ENCODE measurements at places on chromosomes 7 and 10.

GRCh38 chr7:154928136-154929005 lies 74.6 kb downstream of the PAXIP1 start:
- DNase-seq = peak; percentile 95

GRCh38 chr10:118965645-118966044 lies 63.9 kb upstream of the NANOS1 start:
- no peak for DNase-seq

DNA sequence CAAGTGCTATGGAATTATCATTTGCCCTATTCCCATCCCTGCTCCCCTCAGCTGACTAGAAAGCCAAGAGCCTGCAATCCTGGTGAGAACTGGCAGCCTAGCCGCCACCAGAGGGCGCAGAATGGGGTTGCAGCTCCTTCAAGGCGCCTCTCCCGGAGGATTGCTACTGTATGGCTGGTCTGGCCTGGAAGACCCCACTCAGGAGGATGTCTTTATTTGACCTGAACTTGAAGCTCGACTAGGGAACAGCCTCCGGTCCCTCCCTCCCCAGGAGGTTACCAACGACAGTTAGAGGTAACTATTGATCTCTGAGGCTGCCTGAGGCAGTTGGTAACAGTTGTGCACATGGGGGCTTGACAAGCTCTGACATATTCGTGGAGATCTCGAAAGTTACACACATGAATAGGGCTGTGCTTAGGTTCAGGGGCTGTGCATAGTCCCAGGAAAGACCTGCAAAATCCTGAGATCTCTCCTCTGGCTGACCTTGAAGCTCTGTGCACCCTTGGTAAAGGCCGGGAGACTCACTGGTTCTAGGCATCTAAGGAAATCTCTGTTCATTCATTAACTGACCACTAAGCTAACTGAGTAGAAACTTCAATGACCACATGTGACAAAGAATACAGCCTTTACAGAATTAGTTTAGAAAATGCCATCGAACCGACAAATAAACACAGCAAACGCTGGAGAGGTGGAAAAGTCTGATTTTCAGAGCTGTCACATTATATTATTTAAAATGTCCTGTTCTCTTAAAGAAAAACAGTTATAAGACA lies 65.7 kb downstream of the TSPAN12 start:
- DNase-seq = peak; percentile 84

GRCh38 chr10:79224263-79224949 lies 122.9 kb upstream of the PPIF start:
- DNase-seq = no peak

GRCh38 chr7:106010331-106010730 lies 47.3 kb downstream of the CDHR3 start:
- DNase-seq = no peak

- no peak for DNase-seq
Observed at GRCh38 chr10:71351628-71352319, 32.7 kb downstream of the SLC29A3 start.

- no peak for DNase-seq
Observed at GRCh38 chr7:107212725-107213124, 43.9 kb downstream of the HBP1 start.

GRCh38 chr7:156474241-156474743 lies 166.3 kb upstream of the RNF32 start:
- no peak for DNase-seq

DNA sequence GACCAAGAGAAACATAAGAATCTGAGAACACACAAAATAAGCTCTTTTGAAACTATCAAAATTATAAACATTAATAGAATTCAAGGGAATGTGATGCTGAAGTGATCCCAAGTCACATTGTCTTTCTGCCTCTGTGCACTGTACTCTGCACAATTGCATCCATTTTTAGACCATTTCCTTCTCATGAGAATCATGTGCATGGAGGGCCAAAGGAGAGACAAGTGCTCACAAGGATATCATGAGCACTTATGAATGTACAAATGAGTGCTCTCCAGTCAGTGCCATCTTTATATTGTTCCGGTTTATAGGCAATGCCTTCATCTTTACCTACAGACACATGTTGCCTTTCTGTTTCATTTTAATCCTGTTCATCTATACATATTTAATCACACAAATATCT lies 36.9 kb downstream of the MET start:
- DNase-seq = no peak

- no peak for DNase-seq
Observed at GRCh38 chr7:73615886-73616285, 8.4 kb downstream of the MLXIPL start.

- no peak for DNase-seq
Observed at GRCh38 chr10:90642136-90642535, 215.7 kb downstream of the HTR7 start.

DNA sequence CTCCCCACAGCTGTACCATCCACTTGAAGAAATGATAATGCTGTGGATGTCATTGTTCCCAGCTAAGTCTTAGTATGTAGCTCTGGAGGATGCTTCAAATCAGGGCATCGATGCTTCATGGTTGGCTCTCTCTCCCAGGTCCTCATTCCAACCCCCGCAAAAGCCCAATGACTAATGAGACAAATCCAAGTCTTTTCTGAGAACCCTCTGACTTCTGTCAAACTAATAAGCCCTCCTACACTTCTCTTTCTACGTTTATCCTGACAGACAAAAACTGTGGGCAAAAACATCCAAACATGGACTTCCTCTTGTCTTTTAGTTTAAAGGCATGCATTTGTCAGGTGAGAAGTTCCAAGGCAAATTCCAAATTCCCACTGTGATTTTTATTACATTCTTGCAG lies 260.4 kb upstream of the TAC1 start:
- no peak for DNase-seq

- DNase-seq = peak; percentile 20
Observed at GRCh38 chr10:787933-788651, 98.6 kb upstream of the DIP2C start.

DNA sequence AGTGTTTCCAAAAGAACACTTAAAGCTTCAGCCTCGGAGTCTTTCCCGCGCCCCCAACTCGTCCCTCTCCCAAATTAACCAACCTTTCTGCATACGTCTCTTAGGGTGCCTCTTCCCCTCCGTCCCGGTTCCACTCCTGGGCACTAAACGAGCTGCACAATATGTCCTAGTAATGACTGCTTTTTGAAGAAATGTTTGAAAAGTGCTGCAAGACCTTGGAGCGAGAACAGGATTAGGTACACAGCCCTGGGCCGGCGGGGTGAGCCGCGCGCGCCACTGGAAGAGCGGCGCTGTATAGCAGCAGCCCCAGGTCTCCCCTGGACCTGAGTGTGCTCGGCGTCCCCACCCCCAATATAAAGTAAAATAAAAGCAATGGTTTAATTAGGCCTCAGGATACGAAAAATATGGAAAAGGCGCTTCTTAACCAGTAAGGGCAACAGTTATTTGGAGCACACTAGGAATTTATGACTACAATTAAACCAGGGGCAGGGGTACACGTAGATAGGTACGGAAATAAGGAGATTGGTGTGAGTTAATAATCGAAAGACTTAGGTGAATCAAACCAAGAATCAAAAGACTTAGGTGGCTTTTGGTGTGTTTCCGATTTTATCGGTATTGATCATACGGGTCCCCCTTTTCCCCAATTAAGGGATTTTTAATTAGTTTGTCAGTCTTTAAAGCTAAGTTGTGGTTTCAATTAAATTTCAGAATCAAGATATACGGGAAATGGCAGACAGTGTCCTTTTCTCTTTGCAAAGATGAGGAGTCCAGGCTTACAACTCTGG lies 1.9 kb downstream of the TET1 start:
- DNase-seq = peak; percentile 58

- no peak for DNase-seq
Observed at GRCh38 chr7:15567652-15568051, 5.8 kb upstream of the AGMO start.

GRCh38 chr7:7614018-7614741 lies 26.4 kb upstream of the UMAD1 start:
- DNase-seq = no peak

GRCh38 chr7:132160611-132161532 lies 415.4 kb downstream of the PLXNA4 start:
- DNase-seq = peak; percentile 54

GRCh38 chr10:77987671-77988255 lies 41.6 kb downstream of the POLR3A start:
- DNase-seq = no peak

DNA sequence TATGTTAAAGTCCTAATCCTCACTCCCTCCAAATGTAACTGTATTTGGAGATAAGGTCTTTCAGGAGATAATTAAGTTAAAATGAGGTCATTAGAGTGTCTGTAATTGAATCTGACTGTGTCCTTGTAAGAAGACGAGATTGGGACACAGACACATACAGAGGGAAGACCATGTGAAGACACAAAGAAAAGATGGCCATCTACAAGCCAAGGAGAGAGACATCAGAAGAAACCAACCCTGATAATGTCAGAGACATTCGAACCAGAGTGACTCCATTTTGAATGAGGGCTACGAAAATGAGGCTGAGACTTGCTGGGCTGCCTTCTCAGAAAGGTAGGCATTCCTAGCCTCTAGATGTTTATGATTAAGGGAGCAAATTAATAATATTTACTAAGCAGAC lies 542 bp upstream of the SAMD9L start:
- DNase-seq = no peak

DNA sequence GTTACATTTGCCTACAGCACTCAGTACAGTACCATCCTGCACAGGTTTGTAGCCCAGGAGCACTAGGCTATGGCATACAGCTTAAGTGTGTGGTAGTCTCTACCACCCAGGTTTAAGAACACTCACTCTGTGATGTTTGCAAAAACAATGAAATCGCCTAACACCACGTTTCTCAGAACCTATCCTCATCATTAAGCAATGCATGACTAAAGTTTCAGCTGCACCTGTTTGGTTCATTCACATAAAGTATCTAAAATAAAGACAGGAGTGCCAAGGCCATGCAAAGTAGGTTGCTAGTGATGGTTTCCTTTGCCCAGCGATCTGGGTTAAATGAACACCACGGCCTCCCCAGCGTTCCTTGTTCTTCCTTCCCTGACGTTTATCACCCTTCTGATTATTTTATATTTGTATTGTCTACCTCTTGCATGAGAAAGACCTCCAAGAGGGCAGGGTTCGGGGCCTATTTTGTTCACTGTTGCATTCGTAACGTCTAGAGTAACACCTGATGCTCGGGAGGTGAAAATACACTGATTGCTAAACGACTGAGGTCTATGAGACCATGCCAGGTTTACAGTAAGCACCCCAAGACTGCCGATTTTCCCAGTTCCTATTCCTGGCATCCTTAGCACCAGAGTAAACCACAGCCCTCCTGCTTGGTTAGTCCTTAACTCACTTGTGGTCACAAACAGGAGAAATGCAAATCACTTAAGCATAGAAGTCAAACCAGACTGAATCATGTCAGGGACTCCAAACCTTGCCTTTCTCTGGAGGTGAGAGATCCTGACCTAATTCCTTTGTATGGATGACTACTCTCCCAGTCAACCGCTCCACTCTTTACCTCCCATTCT lies 204.1 kb upstream of the NFE2L3 start:
- DNase-seq = no peak

- no peak for DNase-seq
Observed at GRCh38 chr7:40947566-40947965, 755.3 kb downstream of the INHBA start.

DNA sequence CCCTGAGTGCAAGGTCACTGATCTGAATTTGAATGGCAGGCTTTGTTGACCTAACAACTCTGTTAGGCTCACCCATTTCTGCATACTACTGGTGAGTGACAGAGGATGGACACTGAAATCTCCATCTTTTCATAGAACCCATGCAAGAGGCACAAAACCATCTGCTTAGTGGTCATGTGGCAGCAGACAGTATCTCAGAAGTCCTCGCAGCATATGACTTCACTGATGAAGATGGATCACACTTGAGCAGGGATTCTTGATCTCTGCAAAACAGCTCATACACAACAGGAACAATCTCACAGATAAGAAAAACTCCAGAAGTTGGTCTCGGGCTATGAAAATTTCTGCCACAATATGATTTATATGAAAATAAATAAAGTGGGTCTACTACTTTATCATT lies 487.9 kb downstream of the KCNMA1 start:
- no peak for DNase-seq

- no peak for DNase-seq
Observed at GRCh38 chr10:1536341-1536740, 201.0 kb downstream of the ADARB2 start.

DNA sequence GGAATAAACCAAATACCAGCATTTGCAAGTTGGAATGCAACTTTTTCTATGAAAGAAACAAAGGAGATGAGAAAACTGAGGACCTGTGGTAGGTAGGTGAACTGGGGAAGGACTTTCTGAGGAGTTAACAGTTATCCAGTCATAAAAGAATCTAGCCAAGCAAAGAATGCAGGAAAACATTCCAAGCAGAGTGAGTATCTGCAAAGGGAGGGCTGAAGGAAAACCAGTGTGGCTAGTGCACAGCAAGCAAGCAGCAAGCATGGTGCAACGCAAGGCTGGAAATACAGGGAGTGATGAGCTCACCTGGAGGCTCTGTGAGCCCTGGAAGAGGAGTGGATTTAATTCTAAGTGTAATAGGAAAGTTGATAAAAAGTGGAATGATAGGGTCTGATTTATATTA lies 44.0 kb downstream of the RTKN2 start:
- no peak for DNase-seq

DNA sequence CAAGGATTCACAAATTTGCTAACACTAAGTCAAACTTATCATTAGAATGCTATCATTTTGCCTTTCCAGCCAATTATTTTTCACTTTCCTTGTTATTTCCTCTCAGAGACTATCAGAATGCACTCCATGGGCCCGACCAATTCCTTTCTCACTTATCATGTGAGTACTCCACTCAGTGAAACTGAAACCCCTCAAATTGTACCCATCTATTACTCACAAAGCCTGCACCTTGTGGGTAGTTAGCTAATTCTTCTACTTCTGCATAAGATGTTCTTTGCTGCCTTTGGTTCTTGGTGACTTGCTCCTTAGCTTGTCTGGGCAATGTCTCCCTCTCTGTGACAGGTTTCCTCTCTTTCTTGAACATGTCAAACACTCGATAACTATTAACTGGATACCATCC lies 35.2 kb upstream of the MBL2 start:
- no peak for DNase-seq

GRCh38 chr10:44920252-44920651 lies 9.1 kb downstream of the TMEM72 start:
- DNase-seq = no peak

GRCh38 chr10:59910867-59911266 lies 4.5 kb upstream of the CCDC6 start:
- DNase-seq = no peak

DNA sequence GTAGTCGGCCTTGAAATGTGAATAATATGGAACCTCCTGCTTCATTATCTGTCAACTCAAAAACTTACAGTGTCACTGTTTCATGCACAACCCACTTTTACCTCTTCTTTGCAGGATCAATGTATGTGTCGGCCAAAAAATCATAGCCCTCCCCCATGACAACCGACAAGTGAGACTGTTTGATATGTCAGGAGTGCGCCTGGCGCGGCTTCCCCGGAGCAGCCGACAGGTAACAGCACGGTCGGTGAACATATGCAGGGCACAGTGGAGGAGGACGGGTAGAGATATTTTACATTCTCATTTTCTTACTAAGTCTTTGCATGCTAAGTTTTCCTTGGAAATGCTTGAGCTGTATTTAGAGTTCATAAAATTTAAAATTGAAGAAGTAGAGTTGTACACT lies 68.6 kb downstream of the WDR37 start:
- DNase-seq = no peak

GRCh38 chr7:46281071-46281470 lies 360.0 kb upstream of the IGFBP3 start:
- peak; percentile 13 for DNase-seq

Measured in tongue (tissue), 3 donors.